Activated T-cell treated with anti-CD3 and anti-CD28 coated beads for 1 hour (primary cell): ENCODE measurements at places on chromosomes 2 and 18.

DNA sequence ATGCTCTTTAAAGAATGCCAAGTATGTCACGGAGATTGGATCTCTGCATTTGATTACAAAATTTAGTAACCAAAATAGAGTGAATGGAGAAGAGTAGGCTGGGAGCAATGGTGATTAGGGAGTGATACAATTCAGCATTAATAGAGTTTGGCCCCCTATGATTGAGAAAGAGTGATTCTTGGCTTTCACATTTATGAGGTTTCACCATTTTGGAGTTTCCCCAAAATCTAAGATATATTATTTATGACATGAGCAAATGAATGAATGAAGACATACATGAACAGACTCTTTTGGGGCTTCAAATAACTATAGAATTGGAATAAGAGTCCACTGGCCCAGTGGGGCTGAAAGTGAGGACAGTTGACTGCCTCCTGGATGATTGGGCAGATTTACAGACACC, 255.2 kb downstream of the LPIN1 start:
- DNase-seq: no peak

DNA sequence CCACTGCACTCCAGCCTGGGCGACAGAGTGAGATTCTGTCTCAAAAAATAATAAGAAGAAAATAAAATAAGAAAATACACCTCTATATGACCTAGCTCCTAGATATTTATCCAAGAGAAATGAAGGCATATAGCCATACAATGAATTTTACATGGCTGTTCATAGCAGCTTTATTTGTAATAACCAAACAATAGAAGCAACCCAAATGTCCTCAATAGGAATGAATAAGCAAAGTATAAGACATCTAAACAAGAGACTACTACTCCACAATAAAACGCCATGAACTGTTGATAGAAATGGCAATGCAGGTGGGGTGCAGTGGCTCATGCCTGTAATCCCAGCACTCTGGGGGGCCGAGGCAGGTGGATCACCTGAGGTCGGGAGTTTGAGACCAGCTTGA, 31.2 kb upstream of the MYCN start:
- no peak for DNase-seq

DNA sequence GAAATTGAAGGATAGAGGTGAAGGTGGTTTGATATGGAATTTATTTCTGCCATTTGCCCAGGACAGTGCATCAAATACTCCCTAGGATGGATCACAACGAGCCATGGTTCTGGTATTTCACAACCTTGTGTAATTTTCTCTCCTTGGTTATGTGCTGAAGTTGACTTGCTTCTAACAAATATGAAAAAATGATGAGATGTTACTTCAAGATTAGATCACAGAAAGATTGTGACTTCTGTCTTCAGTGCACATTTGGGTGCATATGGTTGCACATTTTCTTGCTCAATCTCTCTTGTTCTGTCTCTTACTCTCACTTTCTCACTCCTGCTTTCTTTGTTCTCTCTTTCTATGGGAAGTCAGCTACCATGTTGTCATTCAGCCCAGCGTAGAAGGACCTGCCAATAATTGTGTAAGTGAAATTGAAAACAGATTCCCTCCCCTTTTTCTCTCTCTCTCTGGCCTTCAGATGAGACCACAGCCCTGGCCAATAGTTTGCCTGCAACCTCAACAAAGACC, 104.6 kb upstream of the RMDN2 start:
- no peak for DNase-seq

DNA sequence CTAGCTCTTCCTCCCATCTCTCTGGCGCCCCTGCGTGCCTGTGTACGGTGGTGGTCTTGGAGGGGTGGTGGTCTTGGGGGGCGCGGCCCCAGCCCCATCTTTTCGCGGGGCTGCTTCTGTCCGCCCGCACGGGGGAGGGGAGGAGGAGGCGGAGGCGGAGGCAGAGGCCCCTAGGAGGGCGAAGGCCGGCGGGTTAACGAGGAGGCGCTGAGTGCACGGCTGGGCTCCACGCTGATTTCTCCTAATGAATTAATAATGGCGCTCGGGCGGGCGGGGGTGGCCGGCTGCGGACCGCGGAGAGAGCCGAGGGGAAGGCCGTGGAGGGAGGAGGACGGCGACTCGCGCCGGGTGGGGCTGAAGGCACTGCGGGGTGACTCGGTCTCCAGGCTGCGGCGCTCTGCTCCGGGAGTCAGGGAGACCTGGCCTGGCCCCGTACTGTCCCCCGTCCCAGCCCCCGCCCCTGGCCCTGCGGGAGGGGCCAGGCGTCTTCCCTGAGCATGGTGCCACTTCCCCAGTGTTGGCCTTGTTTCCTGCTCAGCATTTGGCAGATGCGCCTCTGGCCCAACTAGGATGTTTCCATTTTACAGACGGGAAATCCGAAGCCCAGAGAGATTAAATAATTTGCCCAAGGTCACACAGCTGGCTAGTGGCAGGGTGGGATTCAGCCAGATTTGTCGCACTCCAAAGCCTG, 6.0 kb downstream of the GAREM2 start:
- DNase-seq: no peak

DNA sequence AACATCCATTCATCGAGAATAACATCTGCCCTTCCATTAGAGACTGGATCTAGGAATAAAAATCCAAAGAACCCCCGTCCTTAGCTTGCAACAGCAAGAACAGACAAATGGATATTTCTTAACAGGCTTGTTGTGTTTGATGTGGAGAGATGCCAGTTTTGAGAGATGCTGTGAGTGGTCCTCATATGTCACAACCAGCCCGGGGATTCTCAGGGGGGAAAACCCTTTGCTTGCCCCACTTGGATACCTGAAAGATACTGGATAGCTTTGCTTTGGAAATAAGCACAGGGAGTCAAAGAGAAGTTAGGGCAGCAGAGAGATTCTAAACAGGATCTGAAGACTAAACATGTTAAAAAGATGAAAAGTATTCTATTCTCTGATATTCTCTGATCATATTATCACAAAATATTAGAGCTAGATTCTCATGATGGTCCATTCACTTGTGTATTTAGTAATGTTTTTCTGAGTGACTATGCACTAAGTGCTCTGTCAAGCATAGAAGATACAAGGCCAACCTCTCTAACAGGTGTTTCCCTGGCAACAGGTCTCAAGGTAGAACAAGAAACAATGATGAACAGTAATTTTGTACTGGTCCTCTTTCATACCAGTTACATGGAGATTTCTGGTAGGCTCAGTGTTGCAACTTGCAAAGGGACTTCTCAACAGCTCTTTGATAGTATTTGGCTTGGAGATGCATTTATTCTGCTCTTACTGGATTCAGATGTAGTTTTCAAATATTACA, 348.2 kb downstream of the MYCN start:
- DNase-seq: no peak

- no peak for DNase-seq
Observed at GRCh38 chr18:48735681-48736255, 196.9 kb downstream of the CTIF start.

DNA sequence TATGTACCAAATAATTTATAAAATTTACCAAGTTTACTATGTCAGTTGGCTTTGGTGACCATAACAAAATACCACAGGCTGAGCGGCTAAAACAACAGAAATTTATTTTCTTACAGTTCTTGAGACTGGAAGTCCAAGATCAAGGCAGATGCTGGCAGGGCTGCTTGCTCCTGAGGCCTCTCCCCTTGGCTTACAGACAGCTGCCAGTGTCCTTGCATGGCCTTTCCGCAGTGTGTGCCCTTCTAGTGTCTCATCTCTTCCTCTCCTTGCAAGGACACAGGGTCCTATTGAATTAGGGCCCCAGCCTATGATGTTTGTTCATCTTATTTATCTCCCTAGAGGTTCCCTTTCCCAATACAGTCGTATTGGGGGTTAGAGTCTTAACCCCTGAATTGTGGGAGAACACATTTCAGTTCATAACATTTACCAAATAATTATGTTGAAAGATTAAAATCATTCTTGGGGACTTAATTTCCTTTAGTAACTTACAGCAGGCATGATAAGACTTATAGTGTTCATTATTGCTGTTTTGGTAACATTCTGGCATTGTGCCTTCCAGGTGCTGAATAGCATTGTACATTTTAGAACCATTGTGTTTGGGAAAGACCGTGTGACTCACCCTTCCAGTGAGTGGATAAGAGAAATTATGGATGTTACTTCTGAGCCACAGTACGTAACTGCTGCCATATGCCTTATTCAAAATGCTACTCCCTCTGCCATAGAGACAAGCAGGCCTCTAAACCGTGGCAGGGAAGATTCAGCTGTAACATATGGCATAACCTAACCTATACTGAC, 317.5 kb downstream of the TMX3 start:
- no peak for DNase-seq

DNA sequence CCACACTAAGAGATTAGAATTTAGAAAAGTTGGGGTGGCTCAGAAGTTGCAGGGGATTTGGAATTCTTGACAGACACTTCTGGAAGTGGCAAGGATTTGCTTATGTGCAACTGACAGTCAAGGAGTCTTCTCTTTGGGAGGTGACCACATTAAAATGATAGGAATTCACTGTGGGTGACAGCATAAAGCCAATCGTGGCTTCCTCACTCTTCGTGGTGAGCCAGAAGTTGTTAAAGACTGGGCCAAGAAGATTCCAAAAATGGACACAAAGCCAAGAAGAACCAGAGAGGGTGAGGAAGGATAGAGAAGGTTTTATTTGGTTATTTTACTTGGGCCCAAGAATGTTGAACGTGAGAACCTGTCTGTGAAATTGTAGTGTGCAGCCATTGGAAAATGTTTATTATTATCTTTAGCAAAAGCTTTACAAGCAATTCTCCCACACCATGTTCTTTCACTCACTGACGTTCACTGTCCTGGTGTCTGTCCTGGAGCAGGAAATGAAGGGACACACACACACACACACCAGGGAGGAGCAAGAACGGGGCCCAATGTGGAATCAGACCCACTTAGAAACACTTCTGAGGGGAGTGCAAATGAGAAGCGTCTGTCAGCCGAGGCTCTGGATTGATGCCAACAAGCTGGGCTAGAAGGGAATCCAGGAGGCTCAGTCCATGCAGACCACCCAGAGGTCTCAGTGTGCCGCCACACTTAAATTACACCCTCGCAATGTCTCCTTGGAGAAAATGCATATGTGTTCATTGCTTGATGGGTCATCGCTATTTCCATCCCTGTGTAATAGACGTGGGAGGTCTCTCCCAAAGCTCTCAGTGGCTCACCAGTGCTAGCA, 37.2 kb downstream of the STEAP3 start:
- no peak for DNase-seq

DNA sequence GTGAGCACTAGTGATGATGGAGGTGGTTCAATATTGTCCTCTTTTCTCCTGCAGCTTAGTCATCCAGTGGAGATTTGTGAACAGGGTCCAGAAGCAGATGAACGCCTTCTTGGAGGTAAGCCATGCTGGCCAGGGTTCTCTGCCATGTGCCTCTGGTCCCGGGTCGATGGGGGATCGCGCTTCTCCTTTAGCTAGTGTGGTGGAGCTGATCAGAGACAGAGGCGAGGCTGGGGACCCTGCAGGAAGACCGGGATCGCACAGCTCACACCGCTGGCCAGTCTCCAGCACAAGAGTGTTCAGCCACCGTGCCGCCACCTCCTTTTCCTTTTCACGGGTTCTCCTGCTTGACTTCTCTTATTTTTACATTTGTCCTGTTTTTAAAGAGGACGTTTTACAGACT, 243.4 kb downstream of the ALPK2 start:
- no peak for DNase-seq

DNA sequence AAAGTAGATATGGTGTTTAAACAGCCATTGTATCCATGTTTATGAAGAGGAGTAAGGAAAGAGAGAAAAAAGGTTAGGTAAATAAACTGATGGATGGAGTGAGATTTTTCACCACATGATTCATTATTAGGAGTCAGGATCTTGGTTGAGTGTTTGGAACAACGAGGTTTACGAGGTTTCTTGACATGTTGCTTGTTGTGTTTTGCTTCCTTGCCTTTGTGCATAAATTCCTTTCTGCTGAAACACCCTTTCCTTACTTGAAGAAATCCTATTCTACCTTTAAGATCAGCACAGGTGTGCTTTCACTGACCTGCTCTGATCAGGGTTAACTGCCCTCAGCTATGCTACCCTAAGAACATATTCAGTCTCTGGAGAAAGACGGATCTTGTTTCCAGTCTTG, 66.6 kb downstream of the EFEMP1 start:
- no peak for DNase-seq

GRCh38 chr2:186717320-186718007, 23.6 kb downstream of the FAM171B start:
- DNase-seq: no peak

DNA sequence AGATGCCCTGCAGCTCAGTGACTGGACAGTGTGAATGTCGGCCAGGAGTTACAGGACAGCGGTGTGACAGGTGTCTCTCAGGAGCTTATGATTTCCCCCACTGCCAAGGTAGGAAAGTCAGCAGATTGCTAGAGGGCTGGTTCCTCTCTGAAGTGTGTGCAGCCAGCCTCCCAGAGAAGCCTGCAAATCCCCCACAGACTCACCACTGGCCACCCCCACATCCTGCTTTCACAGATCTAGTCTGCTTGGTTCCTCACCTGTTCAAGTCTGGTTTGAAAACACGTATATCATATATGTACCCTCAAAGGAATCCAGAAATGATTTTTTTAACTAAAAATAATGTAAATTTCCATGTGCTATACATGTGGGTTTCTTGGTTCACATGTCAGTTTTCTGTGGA, 121.1 kb downstream of the LAMA3 start:
- DNase-seq: no peak

DNA sequence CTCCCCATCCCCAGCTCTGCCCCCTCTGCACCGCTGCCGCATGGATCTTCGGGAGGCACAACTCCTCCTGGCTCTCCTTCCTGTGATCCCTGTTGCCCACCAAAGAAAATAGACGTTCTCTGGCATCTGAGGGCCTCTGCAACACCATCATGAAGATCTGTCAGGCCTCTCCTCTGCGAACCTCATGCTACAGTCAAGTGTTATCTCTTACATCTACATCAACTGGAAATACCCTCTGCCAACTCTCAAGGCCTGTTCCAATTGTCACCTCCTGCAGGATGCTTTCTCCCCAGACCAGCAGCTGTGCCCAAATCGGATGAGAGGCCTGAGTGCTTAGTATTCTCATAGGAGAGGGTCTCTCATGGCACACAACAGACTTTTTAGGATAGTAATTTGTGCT, 478.4 kb downstream of the BCL11A start:
- no peak for DNase-seq

GRCh38 chr2:125168442-125168841, 1143.4 kb downstream of the CNTNAP5 start:
- no peak for DNase-seq

DNA sequence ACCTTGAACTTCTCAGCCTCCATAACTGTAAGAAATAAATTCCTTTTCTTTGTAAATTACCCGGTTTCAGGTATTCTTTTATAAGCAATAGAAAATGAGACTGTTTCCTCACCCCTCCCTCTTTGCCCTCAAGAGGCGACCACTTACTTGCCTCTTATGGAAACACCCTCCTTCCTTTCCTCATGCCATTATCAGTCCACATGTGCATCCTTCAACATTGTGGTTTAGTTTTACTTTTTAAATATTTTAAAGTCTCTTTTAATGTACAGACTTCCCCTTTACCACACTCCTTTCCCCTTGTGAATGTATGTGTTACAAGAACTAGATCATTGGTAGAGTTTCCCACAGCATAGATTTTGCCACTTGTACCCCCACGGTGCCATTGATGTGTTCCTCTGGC, 202.4 kb upstream of the SIX2 start:
- DNase-seq: no peak
